ENCODE measurements at places on chromosomes 5 and 9.
A peak's percentile ranks its signal among the peaks of the same experiment; 100 is the strongest.

DNA sequence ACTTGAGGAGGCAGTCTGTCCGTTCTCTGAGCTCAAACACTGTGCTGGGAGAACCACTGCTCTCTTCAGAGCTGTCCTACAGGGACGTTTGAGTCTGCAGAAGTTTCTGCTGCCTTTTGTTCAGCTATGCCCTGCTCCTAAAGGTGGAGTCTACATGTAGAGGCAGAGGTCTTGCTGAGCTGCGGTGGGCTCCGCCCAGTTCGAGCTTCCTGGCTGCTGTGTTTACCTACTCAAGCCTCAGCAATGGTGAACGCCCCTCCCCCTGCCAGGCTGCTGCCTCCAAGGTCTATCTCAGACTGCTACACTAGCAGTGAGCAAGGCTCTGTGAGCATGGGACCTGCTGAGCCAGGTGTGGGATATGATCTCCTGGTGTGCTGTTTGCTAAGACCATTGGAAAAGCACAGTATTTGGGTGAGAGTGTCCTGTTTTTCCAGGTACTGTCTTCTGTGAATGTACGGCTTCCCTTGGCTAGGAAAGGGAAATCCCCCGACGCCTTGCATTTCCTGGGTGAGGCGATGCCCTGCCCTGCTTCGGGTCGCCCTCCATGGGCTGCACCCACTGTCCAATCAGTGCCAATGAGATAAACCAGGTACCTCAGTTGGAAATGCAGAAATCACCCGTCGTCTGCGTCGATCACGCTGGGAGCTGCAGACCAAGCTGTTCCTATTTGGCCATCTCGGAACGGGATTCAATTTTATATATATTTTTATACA lies 58.5 kb downstream of the CNTRL start:
- DNase-seq: no peak

- DNase-seq: no peak
Observed at GRCh38 chr5:174717826-174718455, 6.4 kb upstream of the MSX2 start.

- no peak for DNase-seq
Observed at GRCh38 chr5:150266871-150267291, 22.7 kb downstream of the CAMK2A start.

- DNase-seq: no peak
Observed at GRCh38 chr5:108615216-108615615, 132.5 kb upstream of the FER start.

DNA sequence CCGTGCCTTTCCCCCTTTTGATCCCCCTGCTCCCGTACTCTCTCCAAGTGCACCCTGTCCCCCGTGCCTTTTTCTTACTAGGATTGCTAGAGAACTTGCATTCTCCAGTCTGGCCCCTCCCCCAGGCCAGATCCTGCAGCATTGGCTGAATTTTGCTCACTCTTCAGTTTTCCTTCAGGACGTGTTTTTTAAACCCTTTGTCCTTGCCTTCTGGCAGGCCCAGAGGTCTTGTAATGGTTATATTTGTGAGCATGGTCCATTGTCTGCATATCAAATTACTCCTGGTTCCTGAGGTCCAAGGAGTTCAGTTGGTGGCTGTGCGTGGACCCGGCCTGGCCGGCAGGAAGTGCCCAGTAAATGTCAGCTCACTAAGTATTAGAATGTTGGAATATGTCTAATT lies 606 bp downstream of the TBC1D13 start:
- no peak for DNase-seq

GRCh38 chr9:130112538-130113151 lies 58.9 kb downstream of the GPR107 start:
- no peak for DNase-seq

DNA sequence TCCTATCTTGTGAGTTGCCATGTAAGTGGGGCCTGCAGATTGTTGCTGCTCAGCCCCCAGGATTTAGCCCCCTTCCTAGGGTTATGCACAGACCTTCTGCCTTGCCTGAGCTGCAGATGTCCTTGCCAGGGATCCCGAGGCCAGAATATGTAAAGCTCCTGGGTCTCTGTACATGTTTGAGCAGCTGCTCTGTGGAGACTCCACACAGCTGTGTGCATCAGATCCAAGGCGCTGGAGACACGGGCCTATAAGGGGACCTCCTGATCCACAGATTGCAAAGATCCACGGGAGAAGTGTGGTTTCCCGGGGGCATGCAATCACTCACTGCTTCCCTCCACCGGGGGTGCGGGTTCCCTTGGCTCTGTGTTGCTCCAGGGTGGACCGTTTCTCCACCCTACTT lies 28.9 kb downstream of the TAF11L14 start:
- no peak for DNase-seq

GRCh38 chr9:136147890-136148714 lies 29.4 kb upstream of the TMEM250 start:
- no peak for DNase-seq

DNA sequence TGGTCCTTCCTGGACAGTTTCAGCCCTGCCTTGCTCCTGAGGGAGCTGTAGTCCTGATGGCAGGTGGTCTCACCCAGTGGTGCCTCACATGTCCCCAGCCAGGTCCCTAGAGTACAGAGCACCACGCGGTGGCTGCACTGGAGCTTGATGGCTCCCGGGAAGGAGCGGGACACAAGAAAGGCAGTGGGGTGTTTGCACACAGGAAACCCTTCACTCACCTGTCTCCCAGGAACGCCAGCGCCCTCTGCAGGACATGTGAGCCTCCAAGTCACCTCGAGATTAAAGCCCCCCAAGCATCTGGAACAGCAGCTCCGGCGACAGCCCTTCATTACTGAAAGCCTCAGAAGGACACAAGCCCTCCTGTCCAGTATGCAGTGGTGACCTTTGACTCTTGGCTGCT lies 19.9 kb upstream of the TMEM250 start:
- no peak for DNase-seq

- no peak for DNase-seq
Observed at GRCh38 chr5:24080046-24080445, 564.7 kb downstream of the CDH10 start.

GRCh38 chr5:115354246-115354645 lies 57.8 kb upstream of the CCDC112 start:
- no peak for DNase-seq

GRCh38 chr9:116471093-116471906 lies 215.8 kb upstream of the TRIM32 start:
- peak; percentile 67 for DNase-seq

GRCh38 chr5:83665631-83666030 lies 55.0 kb downstream of the HAPLN1 start:
- no peak for DNase-seq

- DNase-seq: no peak
Observed at GRCh38 chr5:134567641-134568336, 42.3 kb downstream of the JADE2 start.

DNA sequence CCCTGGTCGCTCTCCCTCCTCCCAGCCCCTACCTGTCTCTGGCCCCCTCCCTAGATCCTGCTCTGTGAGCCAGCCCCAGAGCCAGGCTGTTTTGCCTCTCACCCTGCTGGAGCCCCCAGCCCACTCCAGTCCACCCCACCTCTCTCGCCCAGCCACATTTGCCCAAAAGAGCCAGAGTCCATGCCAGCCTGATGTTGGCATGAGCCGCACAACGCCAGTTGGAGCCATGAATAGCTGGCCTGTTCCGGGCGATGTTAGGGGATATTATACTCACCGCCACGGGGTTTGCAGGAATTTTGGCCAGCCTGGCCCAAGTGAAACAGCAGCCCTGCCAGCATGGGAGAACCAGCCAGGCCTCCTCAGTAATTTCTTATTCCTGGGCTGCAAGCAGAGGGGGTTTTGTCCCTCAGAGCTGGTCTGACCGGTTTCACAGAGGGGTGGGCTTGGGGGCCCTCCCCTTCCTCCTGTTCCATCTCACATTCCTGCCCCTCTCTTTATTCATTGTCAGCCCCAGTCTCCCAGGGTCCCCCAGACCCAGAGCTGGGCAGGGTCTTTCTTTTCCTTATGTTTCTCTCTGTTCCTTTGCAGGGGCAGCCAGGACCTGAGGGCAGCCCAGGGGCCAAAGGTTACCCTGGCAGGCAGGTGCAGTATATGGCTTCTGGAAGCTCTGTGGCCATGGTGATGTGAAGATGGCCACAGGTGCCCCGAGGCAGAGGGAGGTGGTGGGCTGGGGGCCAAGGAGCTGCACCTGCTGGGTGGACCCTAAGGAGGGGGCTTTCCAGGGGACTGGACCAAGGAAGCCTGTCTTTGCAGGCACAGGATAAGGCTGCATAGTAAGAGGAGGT lies 50.1 kb downstream of the COL27A1 start:
- no peak for DNase-seq

GRCh38 chr5:118440496-118440895 lies 547.9 kb downstream of the DTWD2 start:
- no peak for DNase-seq

DNA sequence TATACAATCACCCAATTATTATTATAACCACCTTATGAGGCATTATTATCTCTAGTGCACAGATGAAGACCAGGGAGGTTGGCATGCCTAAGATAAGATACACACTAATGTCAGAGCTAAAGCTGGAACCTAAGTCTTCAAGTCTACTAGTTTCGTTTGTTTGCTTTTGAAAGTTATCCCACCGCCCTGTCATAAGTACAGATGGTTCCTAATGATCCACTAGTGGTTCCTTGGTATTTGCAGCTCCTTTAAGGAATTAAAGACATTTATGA lies 14.1 kb downstream of the NDUFA8 start:
- DNase-seq: no peak

All from fibroblast of the conjunctiva (primary cell).